ENCODE measurements at places on chromosomes 12 and 14. TPM values are rescaled to one million over a fixed set of nuclear protein-coding genes. Genes with fewer than 3 reads are reported as not detected.

The RAP1B gene
- polyA plus RNA-seq, result 203 TPM

The GCN1 gene
- 50.7 TPM for polyA plus RNA-seq

The C12orf50 gene
- 0.35 TPM for polyA plus RNA-seq

The LALBA gene
- polyA plus RNA-seq, result not detected

The MDM2 gene
- polyA plus RNA-seq, result 77.0 TPM
